ENCODE measurements at places on chromosomes 5 and 9.

- no peak for DNase-seq
Measured at GRCh38 chr5:52673495-52673894, 114.2 kb upstream of the ITGA1 start.

- DNase-seq = no peak
Measured at GRCh38 chr5:149466457-149466972, 84.7 kb downstream of the CSNK1A1 start.

- DNase-seq = peak; percentile 88
Measured at GRCh38 chr5:25334350-25334749, 689.6 kb upstream of the CDH10 start.

- no peak for DNase-seq
Measured at GRCh38 chr5:511476-511875, 12.8 kb downstream of the SLC9A3 start.

- DNase-seq = no peak
Measured at GRCh38 chr5:133455676-133456075, 156.7 kb downstream of the FSTL4 start.

- no peak for DNase-seq
Measured at GRCh38 chr5:67404256-67405100, 207.9 kb upstream of the CD180 start.
